ENCODE measurements at places on chromosomes 6 and 20.

DNA sequence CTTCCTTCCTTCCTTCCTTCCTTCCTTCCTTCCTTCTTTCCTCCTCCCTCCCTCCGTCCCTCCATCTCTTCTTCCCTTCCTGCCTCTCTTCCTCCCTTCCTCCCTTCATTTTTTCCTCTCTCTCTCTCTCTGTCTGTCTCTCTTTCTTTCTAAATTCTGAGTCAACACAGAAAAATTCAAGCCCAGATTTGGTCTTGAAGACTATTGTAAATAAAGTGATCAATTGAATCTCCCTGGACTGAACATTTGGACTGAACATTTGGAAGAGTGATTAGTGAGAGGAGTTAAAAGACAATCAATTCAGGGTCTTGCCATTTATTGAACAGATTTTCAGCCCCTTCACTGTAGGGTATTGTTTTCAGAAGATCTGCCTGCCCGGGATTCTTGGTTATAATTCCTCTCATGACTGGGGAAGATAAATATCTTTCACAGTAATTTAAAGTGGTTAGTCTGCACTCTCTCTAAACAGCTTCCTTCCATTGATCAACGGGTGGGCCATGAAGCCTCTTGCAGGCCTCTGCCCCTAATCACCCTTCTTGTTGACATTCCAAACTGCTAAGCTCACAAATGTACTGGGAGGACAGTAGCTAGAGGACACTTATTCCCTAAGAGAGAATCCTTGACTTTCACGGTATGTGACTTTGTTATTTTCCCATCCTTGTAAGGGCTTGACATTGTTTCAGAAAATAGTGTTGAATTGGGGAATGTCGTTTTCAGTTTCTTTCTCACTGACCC is 101.7 kb upstream of the BMP2 start:
- no peak for DNase-seq

DNA sequence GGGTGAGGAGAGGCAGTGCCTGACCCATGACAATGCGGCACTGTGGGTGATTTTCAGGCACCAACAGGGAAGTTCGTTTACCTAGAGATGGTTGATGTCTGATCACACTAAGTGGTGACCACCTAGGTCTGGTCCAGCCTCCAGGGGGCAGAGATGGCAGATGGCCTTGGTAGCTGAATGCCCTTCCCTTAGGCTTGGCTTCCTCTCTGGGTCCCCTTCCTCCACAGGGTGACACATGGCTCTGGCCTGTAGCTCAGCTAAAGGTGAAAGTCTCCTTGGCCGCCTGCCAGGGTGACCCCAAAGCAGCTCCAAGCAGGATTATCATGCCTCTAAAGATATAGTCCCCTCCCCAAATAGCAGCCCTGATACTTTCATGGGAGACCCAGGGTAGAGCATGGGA is 6.4 kb downstream of the GDAP1L1 start:
- no peak for DNase-seq

DNA sequence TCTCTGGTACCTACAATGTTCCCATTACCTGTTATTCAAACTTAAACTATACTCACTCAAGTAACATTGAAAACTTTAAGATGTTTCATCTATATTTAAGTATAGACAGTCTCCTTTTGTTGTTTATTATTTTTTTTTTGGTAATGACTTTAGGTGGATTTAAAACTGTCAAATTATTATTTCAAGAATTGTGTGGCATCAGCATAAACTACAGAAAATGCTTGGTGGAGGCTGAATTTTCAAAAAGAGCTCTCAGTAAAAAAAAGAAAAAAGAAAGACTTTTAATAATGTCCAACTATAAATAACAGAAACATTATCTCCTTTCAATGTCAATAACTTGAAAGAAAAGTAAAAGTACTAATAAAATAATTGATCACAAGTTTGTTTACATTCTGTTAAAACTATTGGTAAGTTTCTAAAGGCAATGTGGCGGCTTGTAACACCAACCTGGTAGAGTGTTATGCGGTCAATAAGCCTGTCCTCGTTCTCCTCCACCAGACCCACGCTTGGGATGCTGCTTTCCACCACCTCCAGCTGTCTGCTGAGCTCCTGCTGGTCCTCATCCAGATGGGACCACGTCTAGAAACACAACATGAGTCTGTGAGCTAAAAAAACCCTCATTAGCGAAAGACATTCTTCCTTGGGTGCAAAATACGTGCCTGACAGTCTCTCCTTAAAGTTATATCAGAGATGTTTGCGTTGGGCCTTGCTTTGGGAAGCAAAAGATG is 400.6 kb downstream of the SYNE1 start:
- DNase-seq, result no peak

DNA sequence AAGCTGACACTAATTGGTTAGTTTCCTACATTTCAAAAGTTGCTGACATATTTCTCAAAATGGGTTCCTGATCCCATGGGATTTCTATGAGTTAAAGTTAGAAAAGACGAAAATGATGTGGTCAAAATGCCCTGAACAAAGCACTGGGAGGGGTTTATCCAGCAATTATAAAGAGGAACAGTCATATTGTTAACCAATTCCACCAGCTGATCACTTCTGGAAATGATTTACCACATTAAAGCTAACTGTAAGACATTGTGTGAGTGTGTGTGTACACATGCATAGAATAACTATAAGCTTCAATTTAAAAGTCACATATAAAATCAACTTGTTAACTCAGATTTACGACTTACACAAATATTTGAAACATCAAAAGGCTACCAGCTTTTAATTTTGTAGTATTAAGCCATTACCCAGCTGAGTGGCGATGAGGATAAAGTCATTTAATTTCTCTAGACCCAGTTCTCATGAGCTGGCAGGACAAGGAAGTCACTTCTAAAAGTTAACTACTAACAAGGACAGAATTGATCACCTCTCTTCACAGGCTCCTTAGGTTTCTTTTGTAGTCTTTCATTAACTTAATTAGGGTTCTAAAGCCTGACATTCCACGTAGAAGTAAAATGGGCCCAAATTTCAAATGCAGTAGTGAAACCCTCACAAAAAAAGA is 40.4 kb downstream of the MAN1A1 start:
- DNase-seq, result no peak

DNA sequence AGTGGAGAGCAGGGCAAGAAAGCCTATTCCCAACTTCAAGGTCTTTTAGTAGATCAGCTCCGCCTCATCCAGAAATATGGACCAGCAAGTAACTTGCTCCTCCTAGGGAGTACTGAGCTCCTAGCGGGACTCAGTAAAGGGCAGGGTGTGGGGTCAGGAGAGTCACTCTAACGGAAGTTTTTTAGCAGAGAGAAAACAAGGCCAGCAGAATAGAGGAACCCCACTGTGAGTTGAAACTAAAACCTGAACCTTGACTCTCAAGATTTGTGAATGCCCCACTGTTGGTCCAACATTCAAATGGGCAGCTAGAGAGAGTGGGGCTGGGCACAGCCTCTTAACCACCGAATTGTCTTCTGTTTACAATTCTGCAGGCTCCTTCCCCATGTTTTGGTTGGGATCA is 244.8 kb downstream of the FARS2 start:
- DNase-seq, result no peak

DNA sequence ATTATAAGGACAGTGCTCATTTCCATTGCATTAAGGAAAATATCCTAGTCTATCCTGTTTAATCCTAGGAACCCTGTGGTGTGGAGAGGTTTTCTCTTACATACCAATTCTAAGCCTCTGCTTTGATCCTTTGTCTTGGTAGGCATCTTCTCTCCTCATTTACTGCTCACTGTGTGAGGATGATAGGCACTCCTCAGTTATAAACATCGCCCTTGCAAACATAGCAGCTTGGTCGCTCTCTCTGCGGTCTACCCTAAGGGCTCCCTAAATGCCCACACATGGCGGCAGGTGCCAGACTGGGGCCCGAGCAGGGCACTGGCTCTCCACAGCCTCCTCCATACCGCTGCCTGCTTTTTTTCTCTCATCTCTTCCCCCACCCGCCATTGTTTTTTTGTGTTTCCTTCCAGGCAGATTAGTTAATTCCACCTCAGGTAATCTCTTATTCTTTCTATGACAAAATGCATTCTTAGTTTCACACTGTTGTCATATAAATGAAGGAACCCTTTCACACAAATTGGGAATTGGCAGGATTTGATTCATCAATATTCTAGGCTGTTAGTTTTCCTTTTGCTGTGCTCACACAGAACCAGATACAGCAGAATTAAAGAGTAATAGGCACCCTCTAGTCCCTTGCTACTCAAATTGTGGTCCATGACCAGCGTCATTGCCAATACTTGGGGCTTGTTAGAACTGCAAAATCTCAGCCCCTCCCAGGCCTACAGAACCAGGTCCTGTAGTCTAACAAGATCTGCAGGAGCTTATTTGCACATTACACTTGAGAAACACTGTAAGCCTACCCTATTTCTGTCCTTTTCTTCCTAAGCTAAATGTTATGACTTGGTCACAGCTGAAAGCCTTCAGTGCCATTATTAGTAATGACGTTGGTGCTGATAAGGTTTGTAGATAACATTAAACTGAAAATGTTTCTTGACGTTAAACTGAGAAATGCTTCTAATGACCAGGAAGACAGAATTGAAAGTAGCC is 36.3 kb downstream of the CARMIL1 start:
- no peak for DNase-seq

DNA sequence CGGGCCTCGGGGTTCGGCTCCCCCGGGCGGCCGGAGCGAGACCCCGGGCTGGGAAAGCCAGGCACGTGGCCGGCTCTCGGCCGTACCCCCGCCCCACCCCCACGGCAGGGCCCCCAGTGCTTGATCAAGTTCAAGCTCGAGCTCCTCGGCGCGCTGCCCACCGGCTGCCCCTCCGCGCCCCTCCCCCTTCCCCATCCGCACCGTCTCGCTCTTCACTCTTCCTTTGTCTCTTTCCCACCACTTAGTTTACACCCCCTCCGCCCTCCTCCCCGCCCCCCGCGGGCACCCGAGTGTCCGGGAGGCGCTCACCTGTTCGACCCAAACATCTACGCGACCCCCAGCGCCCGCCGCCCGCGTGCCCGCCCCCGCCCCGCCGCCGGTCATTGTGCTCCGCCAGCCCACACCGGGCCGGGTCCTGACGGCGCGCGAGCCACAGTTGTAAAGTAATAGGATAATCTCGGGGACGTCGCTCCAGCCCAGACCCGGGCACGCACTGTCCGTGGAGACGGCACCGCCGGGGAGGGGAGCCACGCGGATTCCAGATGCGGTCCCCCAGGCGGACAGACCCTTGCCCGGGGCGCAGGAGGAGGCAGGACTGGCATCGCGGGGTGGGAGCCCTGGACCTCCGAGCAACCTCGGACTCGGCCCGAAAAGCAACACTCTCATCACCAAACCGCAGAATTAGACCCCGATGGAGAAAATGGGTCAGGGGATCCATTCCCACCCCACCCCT is 100.7 kb downstream of the NOL4L start:
- DNase-seq, result no peak

DNA sequence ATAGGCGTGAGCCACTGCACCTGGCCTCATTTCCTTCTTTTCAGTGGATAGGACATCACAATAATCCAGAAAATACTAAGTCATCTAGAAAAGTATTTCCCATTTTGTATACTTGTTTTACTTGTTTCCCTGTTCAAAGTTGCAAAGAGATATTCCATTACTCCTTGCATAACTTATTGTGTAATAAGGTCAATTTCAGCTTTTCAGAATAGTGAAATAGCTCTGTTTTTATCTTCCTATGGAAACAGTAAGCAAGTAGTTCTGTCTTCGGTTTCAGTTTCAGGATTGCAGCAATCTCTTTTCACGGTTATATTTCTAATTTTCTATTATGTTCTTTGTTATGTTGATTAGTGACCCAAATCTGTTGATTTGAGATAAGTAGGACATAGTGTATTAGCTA is 6.0 kb downstream of the STX11 start:
- peak; percentile 25 for DNase-seq

DNA sequence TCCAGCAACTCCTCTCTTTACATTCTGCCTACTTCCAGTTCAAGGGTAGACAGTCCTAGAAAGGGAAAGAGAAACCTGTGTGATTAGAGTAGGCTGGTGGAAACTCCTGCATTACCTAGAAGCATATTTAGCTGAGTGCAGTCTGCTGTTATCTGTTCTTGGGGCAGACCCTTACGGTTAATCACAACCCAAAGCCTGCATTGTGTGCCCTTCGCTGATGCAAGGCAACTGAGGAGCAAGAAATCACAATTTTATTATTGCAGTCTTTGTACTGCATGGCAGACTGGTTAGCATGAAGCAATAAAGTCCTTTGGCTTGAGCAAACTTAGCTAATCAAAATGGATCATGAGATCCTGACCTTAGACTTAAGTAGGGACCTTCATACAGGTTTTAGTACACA is 1.5 kb upstream of the GOPC start:
- no peak for DNase-seq

- no peak for DNase-seq
Measured at GRCh38 chr6:148762231-148762630, 15.4 kb downstream of the UST start.

DNA sequence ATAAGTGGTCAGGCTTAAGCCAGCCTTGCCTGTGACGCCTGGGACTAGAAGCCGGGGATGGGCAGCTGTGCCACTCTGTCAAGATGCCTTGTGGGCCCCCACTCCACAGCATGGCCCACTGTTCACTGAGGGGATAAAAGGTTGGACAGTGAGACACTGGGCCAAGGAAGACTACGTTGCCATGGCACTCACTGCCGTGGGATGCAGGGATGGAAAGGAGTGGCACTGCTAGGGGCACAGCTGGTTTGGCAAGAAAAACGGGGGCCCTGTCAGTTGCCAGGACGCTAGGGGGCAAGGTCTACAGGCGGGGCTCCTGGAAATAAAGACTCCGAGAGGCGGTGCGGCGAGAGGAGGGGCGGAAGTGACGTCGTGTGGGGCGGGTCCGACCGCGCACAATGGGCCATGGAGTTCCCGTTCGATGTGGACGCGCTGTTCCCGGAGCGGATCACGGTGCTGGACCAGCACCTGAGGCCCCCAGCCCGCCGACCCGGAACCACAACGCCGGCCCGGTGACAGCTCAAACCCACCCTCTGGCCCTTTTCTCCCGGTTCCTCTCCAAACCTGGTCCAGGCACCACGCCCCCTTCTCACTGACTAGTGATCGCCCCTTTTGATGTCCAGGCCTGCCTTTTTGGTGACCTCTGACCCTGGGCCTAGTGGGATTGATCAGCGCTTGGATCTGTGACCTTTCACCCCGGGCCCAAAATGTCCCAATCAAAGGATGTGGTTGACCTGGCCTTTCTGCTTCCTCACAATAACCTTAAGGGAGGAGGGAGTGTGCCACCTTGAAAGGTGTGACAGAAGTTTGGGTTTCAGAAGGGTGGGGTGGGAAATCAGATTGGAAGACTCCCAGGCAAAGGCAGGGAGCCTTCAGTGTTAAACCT is at the start of gene ATAT1:
Gene ATAT1 (plus strand): TSS at position 391 of the 883 bp plus-strand sequence.
- DNase-seq, result no peak

DNA sequence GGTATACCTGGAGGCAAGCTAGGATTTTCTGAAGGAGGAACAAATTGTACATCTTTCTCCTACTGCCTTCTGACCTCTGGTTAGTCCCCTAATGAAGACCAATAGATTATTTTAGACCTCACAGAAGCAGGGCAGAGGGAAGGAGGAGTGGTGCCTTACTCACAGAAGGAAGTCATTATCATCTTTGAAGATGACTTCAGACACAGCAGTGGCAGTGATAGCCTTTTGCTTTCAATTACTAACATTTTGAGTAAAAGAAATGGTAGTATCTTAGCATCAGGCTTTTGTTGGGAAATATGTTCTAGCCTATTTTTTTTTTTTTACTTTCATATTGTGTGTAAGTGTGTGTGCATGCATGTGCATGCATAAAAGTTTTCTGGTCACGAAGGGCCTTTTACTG is 164.2 kb upstream of the PLN start:
- no peak for DNase-seq

Measured in AG09309 (cell line).